Muscle of arm (tissue), 14 donors: ENCODE measurements at places on chromosomes 6 and 20.

GRCh38 chr20:20820104-20820503 lies 107.7 kb upstream of the RALGAPA2 start:
- no peak for DNase-seq

GRCh38 chr6:125985979-125986300 lies 400 bp upstream of the TRMT11 start:
- no peak for DNase-seq

DNA sequence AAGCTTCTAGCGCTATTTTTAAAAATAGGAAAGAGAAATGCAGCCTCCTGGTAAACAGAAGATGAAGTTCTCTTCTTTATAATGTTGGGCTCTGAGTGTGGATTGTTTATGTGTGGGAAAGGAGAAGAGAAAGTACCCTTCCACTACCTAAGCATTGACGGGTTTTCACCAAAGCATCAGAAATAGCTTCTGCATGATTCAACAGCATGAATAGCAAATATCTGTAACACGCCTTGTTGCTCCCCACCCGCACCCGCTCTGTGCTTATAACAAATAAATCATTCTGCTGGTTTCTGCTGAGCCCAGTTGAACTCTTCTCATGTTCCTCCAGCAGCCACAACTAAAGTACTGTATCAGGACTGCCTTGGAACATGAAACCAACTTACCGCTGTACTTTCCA lies 20.7 kb downstream of the TXLNB start:
- DNase-seq, result no peak

DNA sequence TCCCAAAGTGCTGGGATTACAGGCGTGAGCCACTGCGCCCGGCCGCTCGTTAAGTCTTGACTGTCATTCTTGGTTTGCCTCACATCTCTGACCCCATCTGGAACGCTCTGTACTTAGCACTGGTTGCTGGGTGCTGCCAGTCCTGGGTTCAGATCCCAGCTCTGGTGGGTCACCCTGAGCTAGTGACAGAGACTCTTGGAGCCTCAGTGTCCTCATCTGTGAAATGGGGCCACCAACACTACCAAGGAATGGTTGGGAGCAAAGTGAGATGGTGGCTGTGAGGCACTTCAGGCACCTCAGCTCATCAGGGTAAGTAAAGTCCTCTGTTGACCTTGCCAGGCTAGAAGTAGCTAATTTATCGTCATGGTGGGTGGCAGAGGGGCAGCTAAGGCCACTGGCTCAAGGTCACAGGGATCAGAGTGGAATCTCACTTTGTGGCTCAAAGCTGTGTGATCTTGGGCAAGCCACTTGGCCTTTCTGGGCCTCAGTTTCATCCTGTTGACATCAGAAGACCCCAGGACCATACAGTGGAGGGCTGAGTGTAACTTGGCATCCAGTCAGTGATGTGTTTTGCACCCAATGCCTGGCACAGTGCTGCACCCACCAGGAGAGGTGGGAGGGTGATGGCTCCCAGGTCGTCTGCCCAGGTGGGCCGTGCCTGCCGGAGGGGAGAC lies 46.7 kb downstream of the UBE2V1 start:
- DNase-seq, result no peak

DNA sequence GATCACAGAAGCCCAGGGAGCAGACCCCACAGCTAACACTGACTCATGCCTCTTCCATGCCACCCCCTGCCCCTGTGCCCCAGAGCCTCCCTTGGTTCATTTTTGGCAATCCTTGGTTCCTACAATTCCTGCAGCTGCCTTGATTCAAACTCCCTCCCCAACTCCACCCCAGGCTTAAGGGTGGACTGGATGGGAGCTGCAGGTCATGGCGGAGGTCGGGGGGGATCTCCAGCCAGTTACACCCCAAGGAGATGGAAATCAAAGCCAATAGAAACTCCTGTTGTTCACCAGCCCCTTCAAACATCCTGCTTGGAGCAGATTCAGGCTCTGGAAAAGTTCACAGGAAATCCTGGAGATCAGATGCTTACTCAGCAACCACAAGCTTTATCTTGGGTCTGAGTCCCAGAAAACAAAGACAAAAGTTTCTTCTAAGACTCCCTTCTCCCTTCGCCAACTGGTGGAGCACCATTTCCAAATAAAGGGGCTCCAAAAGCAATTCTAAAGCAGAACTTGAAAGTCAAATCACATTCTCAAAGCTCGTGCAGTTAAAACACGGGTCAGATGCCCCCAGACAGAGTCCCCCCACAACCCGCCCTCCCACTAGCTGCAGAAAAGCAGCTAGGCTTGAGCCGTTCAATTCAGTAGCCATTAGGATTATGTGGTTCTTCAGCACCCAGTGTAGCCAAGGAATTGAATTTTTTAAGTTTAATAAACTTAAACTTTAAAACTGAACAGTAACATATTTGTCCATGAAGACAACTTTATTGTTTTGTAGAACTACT lies 149.5 kb downstream of the ANKRD60 start:
- peak; percentile 35 for DNase-seq
